Activated T-helper 17 cell treated with anti-CD3 and anti-CD28 coated beads, Interleukin-2, amount 50 U/mL, for 72 hours (primary cell): ENCODE measurements at places on chromosomes 13 and 19. TPM values are rescaled to one million over a fixed set of nuclear protein-coding genes. Genes with fewer than 3 reads are reported as not detected.

- no peak for ATAC-seq
Measured at GRCh38 chr13:97535614-97536013, 101.6 kb downstream of the RAP2A start.

DNA sequence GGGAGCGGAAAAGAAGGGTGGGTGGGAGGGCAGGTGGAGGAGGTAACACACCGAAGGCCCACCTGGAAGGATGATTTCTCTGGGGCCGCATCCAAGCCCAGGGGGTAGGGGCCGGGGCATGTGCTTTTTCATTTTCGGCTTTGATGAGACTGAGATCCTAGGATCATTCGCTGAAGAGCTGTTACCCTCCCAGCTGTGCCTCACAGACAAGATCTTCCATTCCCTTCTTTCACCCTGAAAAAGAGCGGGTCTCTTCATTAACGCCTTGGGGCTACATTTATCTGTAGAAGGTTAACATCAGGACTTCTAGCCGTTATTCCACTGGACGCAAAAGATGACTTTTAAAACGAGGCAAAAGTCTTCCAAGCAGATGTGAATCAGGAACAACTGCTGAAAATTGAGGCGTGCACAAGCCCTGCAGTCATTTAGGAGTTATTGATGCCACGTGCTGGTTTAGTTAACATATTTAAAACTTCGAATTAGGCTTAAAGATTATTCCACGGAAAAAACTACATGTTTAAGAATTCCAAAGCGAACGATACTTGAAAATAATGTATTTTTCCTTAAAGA is 1.1 kb downstream of the LMO7 start:
- ATAC-seq = no peak

DNA sequence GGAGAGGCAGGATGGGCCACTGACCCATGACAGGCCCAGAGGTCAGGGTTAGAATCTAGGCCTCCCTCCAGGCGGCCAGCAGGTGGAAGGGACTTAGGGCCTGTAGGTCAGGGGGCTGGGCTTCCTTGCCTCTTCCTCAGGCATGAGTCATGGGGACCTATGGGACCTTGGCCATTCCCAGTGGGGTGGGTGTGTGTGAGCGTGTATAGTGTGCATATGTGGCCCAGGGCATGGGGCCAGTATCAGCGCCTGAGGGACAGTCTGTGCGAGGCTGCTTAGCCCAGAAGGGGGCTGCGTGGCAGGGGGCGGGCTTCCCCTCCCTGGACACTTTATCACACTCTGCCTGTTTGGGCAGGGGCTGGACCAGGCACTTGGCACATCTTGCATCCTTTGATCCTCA is 13.3 kb downstream of the KCTD15 start:
- no peak for ATAC-seq

Gene LYPD5
- 0.73 TPM for total RNA-seq

Gene TRPC4
- not detected for total RNA-seq

Gene HSPB6
- total RNA-seq = not detected

- ATAC-seq = no peak
Measured at GRCh38 chr19:2312820-2313501, 5.0 kb upstream of the LINGO3 start.

Gene KLC3
- total RNA-seq = not detected

Gene TMEM145
- 1.6 TPM for total RNA-seq

DNA sequence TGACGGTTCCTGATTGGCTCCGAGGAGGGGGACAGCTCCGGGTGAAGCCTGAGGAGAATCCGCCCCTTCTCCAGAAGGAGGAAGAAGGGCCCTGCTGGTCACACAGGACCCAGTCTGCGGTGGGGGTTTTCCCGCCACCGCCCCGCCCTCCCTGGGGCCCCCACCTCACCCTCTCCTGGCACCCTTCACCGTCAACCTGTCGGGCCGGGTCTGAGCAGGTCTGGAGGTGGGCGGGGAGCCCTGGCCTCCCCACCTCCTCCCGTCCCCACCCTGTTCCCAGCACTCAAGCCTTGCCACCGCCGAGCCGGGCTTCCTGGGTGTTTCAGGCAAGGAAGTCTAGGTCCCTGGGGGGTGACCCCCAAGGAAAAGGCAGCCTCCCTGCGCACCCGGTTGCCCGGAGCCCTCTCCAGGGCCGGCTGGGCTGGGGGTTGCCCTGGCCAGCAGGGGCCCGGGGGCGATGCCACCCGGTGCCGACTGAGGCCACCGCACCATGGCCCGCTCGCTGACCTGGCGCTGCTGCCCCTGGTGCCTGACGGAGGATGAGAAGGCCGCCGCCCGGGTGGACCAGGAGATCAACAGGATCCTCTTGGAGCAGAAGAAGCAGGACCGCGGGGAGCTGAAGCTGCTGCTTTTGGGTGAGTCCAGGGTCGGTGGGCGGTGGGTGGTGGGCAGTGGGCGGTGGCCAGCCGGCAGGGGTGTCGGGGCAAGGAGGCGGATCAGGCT is at the start of gene GNA15:
GNA15 (plus strand) TSS at position 73 of the 723 bp plus-strand sequence; CDS start at position 491, 418 bp downstream.
- peak; percentile 55 for ATAC-seq

DNA sequence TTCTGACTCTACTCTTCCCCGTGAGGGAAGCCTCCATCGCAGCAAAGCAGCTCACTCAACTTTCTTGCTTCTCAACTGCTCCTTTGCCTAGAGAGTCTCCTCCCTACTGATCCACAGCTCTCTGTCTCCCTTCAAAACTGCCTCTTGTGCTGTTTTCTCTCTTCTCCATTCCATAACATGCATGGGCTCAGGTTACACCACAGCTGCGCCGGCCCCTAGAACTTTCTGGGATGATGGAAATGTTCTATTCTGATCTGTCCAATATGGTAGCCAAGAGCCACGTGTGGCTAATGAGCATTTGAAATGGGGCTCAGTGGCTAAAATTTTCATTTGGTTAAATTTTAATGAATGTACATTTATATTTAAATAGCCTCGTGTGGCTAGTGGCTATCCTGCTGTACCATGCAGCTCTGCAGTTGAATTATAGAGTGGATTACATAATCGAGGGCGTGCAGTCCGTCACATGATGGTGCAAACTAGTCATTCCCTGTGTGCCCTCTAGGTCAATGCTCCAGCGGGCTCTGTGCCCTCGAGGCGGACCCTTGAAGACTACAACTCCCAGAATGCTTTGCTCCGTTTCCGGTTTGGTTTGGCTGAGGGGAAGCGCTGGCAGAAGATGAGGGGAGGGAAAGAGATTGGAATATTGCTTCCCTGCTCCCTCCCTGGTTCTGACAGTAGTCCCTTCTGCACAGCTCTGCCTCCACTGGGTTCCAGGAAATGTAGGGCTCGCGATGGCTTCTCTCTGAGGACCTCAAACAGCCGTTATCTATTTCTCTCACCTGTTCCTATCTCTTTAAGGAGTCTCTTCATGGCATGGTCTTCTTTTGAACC is 109.8 kb downstream of the CACNA1A start:
- ATAC-seq = no peak

- ATAC-seq = no peak
Measured at GRCh38 chr13:63605403-63605802, 2189.8 kb upstream of the PCDH20 start.

- ATAC-seq = no peak
Measured at GRCh38 chr19:27729332-27729731, 1483.6 kb downstream of the UQCRFS1 start.

- ATAC-seq = no peak
Measured at GRCh38 chr13:73960474-73960873, 173.7 kb downstream of the KLF12 start.

Gene MISP
- 0.50 TPM for total RNA-seq

DNA sequence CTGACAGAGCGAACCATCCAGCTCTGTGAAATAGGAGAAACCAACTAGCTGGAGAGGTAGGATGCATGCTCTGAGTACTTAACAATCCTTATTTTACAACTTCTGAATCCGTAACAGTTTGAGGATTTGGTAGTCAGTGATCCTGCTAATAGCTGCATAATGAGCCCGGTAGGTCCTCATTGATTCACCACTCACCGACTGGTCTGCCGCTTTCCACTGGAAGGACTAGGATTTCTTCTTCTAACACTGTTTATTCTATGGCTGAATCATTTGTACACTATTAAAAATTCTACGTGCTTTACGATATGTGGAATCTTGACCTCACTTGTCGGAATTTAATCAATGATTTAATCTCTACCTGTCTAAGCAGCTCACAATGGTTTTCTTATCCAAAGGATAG is 33.9 kb downstream of the SPATA13 start:
- ATAC-seq = no peak

DNA sequence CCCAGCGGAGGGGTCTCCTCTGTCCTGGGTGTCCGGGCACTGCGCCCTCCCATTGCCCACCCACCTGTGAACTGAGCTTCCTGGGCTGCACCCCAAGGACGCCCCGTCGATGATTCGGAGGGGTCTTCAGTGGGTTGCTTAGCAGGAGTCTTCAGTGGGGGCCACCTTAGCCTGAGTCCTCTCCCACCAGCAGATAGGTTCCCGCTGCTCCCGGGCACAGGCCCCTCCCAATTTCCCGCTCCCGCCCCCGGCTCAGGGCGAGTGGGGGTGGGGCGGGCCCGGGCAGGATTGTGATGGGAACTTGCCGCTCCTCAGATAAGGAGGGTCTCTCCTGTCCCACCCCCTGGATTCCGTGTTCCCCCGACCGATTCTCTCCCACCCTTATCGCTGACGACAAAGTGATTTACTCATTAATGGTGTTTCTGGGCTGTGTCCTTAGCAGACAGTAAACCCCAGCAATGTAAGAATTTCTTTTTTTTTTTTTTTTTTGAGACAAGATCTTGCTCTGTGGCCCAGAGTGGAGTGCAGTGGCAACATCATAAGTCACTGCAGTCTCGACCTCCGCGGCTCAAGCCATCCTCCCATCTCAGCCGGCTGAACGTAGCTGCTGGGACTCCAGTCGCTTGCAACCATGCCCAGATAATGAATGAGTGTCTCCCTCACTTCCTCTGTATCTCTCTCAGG is 655 bp upstream of the S1PR5 start:
- ATAC-seq = peak; percentile 26

GRCh38 chr19:48836089-48837017 is at the start of gene HSD17B14:
TSS of gene HSD17B14 (minus strand) at chr19:48836491. CDS start at chr19:48836411, 80 bp downstream.
- ATAC-seq = peak; percentile 28

Gene DAND5
- 0.30 TPM for total RNA-seq

Gene SIGLEC8
- total RNA-seq = not detected

- ATAC-seq = peak; percentile 71
Measured at GRCh38 chr19:1131718-1132551, 28.1 kb downstream of the GPX4 start.

DNA sequence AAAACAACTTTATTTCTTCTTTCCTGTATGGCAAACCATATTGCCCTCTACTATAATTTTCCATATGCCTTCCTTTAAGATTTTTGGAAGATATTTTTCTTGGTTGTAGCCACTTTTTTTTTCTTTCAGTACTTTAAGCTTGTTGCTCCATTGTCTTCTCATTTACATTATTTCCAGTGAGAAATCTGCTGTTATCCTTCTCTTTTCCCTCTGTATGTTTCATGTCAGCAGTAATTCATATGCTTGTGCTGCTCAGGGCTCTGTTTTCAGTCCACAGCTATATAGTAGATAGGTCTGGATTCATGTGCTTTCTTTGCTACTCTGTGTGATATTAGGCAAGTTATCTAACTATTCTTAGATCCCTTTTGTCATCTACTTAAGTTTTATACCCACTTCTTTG is 267.6 kb downstream of the OXGR1 start:
- ATAC-seq = no peak

Gene FFAR3
- total RNA-seq = 1.7 TPM

DNA sequence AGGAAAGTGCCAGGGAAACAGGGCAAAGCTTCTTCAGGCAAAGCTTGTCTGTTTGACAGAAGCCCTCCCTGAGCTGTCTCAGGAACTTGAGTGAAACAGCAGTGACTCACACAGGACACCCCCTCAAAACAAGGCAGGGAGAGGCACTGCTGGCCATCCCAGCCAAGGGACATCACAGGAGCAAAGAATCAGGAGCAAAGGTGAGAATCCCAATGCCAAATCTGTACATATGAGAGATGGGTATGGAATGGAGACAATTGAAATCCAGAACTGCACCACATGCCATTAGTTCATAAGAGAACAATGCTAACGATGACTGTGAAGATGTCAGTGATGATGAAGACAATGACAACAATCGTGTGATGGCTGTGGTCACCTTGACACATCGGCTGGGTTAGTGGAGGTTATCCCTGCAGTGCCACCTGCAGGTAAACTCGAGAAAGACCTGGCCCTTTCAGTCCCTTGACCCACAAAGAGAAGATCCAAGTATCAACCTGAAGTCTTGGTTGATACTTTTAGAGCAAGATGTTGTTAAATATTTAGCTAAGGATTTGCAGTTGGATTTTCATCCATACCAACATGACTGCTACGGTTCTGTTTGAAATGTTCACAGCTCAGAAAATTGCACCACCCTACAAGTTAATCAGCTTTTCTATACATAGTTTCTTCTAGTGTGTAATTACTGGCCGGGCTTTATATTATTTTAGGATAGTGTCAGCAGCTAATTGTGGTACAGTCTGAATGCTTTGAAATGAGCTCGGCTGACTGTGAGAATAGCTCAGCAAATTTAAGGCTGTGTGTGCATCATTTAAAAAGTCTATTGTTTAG is 42.0 kb upstream of the IPO5 start:
- ATAC-seq = peak; percentile 78

Gene TUBB4A
- 2.6 TPM for total RNA-seq

GRCh38 chr19:49872245-49873128 is 4.7 kb downstream of the AKT1S1 start:
- no peak for ATAC-seq

Gene SYNE4
- 3.9 TPM for total RNA-seq

- no peak for ATAC-seq
Measured at GRCh38 chr13:73065665-73066340, 7.0 kb downstream of the KLF5 start.

DNA sequence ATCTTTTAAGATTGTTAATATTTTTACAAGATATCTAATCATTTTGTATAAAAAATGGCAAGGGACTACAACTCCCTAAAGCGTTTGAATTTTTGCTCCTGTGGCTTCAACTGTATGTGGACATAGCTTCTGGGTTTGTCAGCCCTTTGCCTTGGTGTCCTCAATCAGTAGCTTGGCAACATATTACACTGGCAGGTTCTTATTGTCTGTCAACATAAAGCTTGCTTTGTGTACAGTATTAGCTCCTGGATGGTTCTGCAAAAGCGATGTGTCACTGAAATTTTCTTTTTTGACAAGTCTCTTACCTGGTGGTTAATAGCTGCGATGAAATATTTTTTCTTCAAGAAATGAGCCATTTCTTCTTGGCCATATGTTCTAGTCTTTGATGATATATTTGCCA is 190.0 kb downstream of the HS6ST3 start:
- no peak for ATAC-seq

DNA sequence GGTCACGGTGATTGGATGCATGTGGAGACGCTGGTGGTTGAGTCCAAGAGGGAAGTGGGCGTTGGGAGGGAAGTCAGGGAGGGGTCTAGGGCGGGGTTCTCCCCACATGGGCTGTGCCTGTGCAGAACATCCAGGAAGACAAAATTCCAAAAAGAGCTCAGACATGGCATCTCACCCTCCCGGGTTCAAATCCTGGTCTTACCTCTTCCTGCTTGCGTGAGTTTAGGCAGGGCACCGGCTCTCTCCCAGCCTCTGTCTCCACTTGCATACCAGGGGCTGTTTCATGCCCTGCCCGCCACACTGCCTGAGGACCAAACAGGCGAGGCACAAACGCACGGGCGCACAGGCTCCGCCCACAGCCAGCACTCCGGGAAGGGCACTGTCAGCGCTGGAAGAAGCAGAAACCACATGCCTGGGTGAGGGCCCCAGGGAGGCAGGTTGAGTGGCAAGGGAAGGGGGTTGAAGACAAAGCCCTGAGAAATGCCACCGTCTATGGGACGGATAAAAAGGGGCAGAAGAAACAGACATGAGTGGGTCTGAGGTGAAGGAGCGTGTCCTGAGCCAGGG is 123.6 kb upstream of the SOX1 start:
- no peak for ATAC-seq
